Activated T-helper 1 cell treated with anti-CD3 and anti-CD28 coated beads, Interleukin-12 subunit alpha, Interleukin-12 subunit beta, Interleukin-2, Interleukin-4 antibody, amounts not matched to agents 30 ng/mL and 10 ng/mL and 1 ng/mL, durations not matched to agents 14 hours and 24 hours and 36 hours (primary cell): ENCODE measurements at places on chromosomes 1 and 21. TPM values are rescaled to one million over a fixed set of nuclear protein-coding genes. Genes with fewer than 3 reads are reported as not detected.

Gene LINGO4
- 0.07 and 0.10 TPM in 2 replicates for total RNA-seq

DNA sequence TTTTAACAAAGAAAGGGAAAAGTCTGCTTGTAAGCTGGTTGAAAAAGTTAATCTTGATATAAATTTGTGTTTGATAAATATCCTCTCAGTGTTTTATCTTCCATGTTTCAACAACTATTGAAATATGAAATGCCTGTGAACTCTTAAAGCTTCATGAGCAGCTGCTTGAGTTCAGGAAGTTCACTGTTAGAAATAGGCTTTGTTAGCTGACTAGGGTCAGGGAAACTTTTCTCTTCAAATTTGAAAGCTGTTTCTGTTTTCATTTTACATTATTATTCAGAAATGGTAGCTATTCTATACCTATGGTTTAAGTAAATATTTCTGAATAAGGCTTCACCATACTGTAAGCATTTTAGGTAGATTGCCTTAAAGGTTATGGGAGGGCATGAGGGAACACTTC lies 191.7 kb downstream of the HS2ST1 start:
- H3K4me1 ChIP-seq, result no peaks in the 10 kb centered on the region
- no peaks in the 10 kb centered on the region for H3K36me3 ChIP-seq
- H3K27me3 ChIP-seq, result no peaks in the 10 kb centered on the region
- H3K4me3 ChIP-seq, result no peak overlapping the region
- no peak for DNase-seq
- H3K27ac ChIP-seq, result no peak overlapping the region

Gene PLA2G2F
- not detected in 2 replicates for total RNA-seq

Gene NBPF8
- 20.1 and 20.2 TPM in 2 replicates for total RNA-seq

DNA sequence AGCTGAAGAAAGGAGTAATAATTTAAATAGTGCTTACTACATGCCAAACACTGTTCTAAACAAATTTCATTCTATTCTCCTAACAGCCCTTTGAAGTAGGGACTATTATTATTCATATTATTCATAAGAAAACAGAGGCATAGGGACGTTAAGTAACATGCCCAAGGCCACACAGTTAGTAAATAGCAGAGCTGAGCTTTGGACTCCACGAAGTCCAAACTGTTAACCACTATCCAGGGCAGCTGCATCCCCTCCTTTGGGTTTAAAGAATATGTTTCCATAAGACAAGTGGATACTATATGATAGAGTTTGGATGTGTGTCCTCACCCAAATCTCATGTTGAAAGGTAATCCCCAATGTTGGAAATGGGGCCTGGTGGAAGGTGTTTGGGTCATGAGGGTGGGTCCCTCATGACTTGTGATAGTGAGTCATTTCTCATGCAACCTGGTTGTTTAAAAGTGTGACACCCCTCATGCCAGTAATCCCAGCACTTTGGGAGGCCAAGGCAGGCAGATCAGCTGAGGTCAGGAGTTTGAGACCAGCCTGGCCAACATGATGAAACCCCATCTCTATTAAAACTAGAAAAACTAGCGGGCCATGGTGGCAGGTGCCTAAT lies 144.0 kb upstream of the CXADR start:
- no peak overlapping the region for H3K27ac ChIP-seq
- no peaks in the 10 kb centered on the region for H3K36me3 ChIP-seq
- no peak for DNase-seq
- H3K4me3 ChIP-seq, result no peak overlapping the region

DNA sequence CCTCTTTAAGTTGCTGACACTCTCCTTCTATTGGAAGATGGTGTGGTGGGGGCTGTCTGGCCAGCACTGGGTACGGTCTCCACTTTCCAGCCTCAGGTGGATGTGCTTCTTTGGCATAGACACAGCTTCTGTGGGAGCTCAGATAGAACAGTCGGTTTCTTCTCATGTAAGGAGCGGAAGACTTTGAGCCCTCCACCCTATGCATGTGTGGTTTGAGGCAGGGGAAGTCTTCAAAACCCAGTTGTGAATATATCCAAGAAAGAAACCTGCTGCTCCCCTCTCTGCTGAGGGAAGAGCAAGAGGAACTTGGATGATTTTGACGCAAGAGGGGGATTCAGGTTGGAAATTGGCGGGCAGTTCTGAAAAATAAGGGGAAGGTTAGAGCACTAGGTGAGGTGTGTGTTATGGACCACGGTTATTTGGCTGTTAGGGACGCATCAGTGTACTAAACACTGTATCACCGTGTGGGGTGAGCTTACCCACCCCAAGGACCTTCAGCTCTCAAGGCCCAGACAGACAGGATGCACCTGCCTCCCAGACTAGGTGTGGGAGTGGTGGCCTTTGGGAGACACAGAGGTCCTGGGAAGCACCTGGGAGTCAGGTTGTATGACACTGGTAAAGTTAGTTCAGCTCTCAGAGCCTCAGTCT lies 36.2 kb downstream of the IL6R start:
- H3K4me3 ChIP-seq, result no peak overlapping the region
- peaks cover 18% of the 10 kb centered on the region for H3K36me3 ChIP-seq
- peaks cover 66% of the 10 kb centered on the region for H3K4me1 ChIP-seq
- peak overlapping the region; percentile 10 for H3K27ac ChIP-seq

DNA sequence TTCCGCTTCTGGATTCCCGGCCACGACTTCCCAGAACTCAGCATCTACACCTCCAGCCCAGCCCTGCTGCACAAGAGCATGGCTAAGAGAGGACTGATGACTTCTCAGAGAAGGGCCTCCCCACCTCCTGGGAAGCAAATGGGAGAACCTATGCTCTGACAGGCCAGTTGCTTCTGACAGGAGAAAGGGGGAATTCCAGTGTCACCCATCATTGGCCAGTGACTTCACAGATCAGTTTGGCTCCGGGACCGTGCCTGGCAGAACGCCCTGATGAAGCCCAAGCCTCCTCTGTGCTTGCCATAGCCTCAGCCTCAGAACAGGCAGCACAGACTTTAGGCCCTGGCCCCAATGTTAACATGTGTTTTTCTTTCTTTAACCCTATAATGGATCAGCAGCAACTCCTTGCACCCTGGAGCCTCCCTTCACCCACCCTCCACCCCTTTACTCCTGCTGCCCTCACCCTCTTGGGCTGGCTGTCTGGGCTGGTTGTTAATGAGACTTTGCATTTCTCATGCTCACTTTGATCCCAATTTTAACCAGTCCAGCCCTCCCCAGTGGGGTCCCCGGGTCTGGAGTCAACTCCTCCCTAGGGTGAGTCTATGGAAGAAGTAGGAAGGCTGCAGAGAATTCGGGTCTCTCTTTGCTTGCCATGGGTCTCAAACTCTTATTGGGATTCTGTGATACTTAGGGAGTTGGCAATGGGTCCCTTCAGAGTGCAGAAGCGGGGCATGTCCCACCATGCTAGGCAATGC lies 42.7 kb upstream of the SLC30A1 start:
- H3K27ac ChIP-seq, result no peak overlapping the region
- no peak overlapping the region for H3K4me3 ChIP-seq
- peaks cover 2% of the 10 kb centered on the region for H3K27me3 ChIP-seq
- no peaks in the 10 kb centered on the region for H3K36me3 ChIP-seq

DNA sequence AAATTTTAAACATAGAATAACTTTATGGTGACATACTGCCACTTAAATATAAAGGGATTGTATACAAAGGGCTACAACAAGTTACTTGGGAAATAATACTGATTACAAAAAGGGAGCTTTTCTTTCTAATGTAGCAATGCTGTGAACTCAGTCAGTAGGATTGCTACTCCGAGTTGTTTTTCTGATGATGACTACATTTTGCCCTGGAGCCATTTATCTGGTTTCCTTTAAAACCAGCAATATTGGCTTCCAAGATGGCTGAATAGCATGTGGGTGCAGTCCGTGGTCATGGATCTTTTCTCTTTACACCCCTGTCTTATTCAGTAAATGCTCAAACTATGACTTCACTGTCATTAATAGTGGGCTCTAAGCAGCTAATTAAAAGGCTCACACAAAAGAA lies 92.6 kb upstream of the NEK7 start:
- peaks cover 7% of the 10 kb centered on the region for H3K27me3 ChIP-seq
- DNase-seq, result no peak
- no peak overlapping the region for H3K27ac ChIP-seq
- no peak overlapping the region for H3K4me3 ChIP-seq
- no peaks in the 10 kb centered on the region for H3K36me3 ChIP-seq
- no peaks in the 10 kb centered on the region for H3K4me1 ChIP-seq

DNA sequence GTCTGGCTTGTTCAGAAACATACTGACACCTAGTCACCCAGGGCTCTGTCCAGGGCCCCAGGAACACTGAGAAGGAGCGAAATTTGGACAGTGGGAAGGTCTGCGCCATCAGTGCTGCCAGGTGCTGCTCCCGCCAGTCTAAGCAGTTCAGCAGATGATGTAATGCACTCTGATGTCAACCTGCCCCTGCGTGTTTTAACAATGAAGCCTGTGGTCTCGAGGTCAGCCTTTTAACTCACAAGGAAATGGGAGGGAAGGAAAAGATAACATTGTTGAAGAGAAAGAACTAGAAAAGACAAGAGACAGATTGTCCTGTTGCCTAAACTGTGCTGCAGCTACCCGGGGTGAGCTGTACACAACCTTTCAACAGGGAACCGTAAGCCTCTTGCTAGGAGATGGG lies 126.6 kb upstream of the IFFO2 start:
- H3K36me3 ChIP-seq, result peaks cover 60% of the 10 kb centered on the region
- H3K27me3 ChIP-seq, result no peaks in the 10 kb centered on the region
- H3K4me1 ChIP-seq, result peaks cover 15% of the 10 kb centered on the region
- no peak overlapping the region for H3K4me3 ChIP-seq
- no peak for DNase-seq
